H54 (cell line): ENCODE measurements at places on chromosomes 3 and 15.

GRCh38 chr3:41684797-41685735 lies 276.8 kb downstream of the ULK4 start:
- no peak for DNase-seq

DNA sequence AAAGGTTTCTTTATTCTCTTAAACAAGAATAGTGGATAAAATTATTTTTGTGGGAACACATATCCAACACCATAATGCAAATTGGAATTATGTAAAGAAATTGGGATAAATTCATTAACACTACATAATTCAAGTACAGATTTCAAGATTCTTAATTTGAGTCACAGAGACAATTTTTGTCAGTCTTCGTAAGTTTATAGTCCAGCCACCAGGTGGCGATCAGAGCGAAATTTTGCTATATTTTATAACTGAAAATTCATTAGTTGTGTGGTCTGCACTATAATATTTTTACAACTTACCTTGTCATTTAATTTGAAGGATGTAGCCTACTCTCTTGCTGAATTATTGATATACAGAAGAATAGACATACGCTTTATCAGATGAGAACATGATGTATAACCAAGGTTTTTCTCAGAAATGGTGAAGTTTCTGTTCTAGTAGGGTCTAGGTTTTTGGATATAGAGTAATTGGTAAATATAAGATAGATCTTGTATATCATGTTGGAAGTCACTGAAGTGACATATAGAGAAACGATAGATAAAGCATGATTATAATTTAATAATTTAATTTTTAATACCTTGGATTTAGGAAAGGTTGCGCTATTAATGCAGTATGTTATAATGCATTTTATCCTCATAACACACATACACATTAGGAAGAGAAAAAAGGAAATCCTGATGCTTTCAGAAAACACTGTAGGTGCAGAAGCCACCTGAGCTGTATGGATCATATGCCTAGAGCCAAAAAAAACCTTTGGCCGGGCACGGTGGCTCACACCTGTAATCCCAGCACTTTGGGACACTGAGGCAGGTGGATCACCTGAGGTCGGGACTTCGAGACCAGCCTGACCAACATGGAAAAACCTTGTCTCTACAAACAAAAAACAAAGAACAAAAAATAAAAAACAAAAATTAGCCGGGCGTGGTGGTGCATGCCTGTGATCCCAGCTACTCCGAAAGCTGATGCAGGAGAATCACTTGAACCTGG lies 31.7 kb downstream of the PLSCR4 start:
- DNase-seq, result peak; percentile 7

- DNase-seq, result no peak
These were observed 43.7 kb downstream of the ANKRD28 start for GRCh38 chr3:15754047-15754446.

- no peak for DNase-seq
These were observed 4.8 kb downstream of the MYO5C start for GRCh38 chr15:52290800-52291199.

DNA sequence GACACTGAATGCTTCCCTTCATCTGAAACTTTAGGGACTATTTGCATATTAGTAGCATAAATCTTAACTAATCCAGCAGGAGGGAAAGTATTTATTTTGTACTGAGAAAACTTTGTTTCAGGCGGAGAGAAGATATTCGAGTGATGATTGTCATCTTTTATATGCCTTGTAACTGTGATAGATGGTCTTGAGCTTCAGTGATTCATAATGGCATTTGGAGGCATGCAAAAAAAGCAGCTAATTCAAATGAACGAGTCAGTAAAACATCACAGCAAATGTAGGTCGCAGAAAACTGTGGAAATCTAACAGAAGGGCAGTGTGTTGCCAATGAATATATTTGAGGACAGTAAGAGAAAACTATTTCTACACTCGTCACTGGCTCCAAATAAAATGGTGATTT lies 643.7 kb upstream of the NAALADL2 start:
- DNase-seq, result no peak

DNA sequence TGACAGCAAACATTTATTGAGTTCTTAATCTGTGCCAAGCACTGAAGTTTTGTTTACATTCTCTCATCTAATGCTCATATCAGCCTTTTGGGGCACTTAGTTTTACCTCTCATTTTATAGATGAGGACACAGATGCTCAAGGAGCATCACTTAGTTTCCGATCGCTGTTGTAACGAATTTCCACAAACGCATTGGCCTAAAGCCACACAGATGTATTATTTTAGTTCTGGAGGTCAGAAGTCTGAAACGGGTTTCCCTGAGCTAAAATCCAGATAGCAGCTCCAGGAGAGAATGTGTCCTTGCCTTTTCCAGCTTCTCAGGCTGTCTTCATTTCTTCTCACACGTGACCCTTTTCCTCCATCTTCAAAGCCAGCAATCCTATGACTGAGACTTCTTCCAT lies 11.1 kb downstream of the SEMA6D start:
- no peak for DNase-seq

GRCh38 chr3:152225201-152225600 lies 43.5 kb upstream of the MBNL1 start:
- no peak for DNase-seq

GRCh38 chr15:83654379-83655236 lies 685 bp downstream of the ADAMTSL3 start:
- DNase-seq, result no peak

DNA sequence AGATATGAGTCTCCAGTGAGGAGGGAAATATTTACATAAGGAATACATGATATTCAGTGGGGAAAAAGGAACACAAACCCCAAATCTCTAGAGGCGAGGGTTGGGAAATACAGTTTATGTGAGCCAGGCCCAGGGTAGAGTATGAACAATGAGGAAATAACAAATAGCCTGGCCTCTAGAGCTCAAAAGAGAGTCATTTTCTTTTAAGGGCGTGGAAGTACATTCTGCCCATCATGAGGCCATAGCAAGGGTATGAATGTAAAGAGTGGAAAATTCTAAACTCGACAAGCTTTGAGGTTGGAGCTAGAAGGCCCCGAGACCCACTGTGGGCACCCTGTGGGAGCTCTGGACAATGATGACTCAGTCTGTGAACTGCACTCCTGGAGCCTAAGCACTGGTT lies 27.8 kb upstream of the IGF2BP2 start:
- no peak for DNase-seq

GRCh38 chr3:52771334-52771681 lies 568 bp upstream of the NEK4 start:
- no peak for DNase-seq

DNA sequence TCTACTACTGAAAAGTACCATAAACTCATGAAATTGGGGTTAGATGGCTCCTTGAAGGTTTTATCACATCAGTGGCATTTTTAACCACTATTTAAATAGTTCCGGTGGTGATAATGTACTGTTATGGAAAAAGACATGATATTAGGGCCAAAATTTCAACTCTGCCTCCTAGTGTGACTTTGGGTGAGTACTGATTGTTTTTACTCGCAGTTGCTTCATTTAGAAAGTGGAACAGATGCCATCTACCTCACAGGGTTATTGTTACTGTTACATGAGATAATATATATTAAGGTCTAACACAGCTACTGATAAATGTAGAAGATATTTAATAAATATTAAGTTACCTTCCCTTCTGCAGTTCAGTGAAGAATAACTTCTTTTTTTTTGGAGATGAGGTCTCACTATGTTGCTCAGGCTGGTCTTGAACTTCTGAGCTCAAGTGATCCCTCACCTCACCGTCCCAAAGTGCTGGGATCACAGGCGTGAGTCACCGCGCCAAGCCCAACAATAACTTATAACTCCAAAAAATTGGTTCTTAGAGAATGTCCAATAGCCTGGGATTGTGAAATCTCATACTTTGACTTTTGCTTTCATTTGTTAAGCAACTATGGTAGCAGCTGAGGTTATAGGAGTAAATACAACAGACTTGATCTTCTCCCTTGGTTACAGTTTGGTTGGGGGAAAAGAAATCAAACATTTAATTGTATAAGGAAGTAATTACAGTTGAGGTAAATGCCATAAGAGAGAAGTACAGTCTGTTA lies 48.3 kb downstream of the MEF2A start:
- no peak for DNase-seq

GRCh38 chr15:63339006-63339766 lies 42.5 kb downstream of the CA12 start:
- DNase-seq, result no peak

DNA sequence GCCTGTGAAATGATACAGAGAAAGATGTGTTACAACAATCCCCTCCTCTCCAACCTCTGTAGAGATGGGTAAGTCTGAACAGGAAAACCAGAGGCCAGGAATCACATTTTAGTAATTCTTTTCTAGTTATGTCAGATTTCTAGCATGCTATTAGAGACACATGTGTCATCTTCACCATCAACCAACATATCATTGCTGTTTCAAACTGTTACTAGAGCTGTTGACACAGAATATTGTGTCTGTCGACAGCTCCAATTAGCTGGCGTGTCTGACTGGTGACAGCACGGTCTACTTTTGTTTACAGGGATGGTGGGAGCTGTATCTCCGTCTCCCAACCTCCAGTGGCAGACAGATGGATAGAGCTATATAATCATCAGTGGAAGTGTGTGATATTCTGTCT lies 393.2 kb downstream of the SOX2 start:
- no peak for DNase-seq

GRCh38 chr15:73323956-73324355 lies 44.8 kb downstream of the HCN4 start:
- DNase-seq, result no peak

- peak; percentile 40 for DNase-seq
These were observed 348.0 kb upstream of the DPPA4 start for GRCh38 chr3:109685084-109686079.

DNA sequence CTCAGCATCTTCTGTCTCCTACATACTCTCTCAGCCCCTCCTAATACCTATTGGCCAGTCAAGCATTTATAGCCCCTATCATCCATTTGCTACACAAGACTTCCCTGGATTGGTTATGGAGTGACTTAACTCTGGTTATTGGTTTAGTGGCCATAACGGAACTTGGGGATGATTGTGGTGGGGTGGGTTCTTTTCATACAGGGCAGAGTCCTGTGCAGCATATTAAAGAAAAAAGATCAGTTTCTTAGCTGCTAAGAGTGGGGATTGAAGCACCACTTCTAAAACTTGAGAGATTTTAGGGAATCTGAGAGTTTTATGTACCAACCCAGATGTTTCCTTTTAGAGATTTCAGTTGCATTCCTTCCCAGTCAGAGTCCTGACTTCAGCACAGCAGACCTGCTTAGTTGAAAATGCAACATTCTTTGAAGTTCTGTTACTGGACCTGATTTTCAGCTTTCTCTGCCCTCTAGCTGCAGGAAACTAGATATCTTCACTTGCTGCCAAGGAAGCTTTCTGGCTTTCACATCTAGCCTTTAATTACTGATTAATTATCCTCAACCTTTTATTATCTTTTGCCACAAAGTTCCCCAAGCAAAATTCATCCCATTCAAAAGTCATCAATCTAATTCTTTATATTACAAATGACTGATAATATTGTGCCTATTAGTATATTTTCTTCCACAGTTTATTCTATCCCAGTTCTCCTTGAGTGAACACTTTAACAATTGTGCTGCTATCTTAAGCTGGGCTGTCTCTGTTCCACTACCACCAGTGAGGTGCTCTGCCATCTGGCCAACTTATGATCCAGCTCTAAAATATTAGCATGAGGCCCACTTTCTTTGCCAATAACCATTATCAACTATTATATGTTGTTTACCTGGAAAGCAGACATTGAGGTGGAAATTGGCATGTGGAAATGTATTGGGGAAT lies 906.0 kb upstream of the ALCAM start:
- no peak for DNase-seq

DNA sequence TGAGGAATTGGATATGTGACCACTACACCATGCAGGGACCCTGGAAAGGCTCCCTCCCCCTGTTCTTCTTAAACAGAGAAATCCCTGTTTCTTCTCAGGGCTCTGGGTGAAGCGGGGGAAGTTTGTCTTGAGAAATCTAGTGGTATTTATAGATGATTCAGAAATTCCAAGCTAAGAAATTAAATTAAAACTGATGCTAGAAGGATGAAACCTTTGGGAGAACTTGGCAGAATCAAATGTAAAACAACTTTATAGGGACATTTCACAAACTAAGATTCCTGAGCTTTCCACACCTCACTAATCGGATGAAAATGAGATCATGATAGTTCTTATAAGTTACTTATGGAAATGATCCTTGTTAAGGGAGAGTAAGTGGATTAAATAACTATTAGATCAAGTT lies 54.2 kb downstream of the FBXL2 start:
- DNase-seq, result no peak

DNA sequence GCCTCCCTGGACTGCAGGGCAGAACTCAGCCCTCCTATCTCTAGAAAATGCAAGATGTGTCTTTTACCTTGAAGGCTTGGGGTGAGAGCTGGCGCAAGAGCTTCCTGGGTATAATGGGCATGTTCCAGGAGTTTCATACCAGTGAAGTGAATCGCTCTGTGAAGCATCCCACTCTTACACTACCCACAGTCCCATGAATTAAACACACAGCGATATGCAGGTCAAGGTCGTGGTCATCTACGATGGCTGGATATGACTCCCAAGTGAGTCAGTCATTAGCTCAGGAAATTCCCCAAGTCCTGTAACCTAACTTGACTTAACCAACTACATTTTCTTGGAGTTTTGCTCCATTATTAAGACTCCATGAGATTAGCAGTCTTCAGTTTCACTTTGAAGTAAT lies 439.7 kb downstream of the NTRK3 start:
- DNase-seq, result peak; percentile 40

- no peak for DNase-seq
These were observed 418.9 kb upstream of the NAALADL2 start for GRCh38 chr3:174440253-174440701.

DNA sequence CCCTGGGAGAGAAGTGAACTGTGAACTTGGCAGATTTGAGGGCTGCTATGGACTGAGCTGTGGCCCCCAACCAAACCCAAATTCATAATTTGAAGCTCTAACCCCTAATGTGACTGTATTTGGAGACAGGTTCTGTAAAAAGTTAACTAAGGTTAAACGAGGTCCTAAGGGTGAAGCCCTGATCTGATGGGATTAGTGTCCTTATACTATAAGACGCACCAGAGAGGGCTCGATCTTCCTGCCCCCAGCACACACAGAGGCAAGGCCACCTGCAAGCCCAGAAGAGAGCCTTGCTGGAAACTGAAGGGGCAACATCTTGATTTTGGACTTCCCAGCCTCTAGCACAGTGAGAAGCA lies 34.0 kb downstream of the TKT start:
- DNase-seq, result no peak

- DNase-seq, result no peak
These were observed 127.4 kb downstream of the B3GALNT1 start for GRCh38 chr3:160977773-160978172.

GRCh38 chr3:160170409-160171370 lies 54.5 kb upstream of the C3orf80 start:
- no peak for DNase-seq

DNA sequence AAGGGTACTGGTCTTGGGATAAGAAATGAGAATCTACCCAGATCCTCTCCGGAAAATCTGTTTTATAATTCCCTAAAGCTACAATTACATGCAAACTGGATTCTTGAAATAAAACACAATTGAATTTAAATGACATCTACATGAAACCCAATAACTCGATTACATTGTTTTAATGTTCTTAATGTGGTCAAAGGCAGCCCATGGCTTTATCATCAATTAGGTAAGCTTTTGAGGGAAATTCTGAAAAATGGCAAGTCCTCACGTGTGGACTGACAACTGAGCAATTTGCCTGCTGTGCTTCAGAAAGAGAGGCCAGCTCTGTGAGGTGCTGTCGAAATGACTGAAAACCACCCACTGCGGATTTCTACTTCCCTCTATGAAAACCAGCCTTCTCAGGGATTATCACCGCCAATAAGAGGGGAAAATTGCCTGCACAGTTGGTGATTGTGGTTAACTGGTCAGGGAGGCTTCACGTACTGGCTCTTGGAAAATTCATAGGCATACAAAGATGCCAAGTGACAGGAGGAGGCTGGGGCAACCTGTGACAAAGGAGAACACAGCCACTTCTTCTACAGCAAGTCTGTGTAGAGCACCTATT lies 200.8 kb upstream of the SLCO3A1 start:
- DNase-seq, result no peak
